Stimulated activated CD4-positive, alpha-beta T cell treated with anti-CD3 and anti-CD28 coated beads, Interleukin-4, amount 100 ng/mL, for 4 hours (primary cell): ENCODE measurements at places on chromosomes 11 and 22.

DNA sequence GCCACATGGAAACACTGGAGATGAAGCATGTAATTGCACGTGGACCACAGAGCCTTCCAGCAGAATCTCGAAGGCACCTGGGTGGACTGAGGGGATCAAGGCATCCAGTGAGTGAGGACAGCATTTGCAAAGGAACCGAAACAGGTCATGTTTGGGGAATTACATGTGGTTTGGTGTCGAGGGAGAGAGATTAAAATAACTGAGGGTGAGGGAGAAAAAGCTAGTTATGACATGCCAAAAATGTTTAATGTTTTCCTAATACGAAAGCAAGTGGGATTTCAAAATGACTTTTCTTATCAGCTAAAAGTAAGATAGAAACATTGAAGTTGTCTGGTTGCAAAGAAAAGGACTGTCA lies 157.1 kb downstream of the BLID start:
- no peak for DNase-seq

GRCh38 chr22:41560095-41560471 lies 727 bp upstream of the CSDC2 start:
- DNase-seq = no peak

DNA sequence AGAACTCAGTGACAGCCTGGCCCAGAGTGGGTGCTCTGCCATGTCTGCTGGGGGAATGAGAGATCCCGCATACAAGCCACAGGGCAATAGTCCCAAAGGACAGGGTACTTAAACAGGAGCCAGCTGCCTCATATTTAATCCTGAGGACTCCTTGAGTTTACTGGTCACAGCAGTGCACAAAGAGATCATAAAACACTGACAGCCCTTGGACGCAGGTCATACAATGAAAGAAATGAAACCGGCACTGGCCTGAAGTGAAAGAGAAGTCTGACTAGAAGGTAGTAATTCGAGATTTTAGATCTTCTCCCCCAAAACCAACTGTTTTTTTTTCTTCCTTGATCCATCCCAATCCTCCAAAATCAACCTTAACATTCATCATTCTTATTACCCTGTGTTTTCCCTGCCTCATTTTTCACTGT lies 299.8 kb upstream of the SYN3 start:
- no peak for DNase-seq

DNA sequence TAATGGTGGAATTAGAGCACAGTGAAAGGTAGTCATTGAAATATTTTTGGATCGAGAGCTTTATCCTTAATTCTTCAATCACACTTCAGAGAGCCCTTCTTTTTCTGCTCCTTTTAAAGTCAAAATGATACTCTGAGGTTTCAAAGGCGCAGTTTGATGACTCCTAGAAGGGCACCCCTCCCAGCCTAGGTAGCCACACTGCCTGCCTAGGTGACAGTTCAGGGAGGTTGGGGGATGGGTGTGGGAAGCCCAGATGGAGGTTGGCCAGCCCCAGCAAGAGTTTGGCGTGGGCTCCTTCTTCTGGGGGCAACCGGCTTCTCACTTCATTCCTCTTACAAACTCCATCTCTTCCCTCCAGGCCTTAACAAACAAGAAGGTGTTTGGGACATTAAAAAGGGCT lies 28.6 kb upstream of the PHF21A start:
- no peak for DNase-seq

DNA sequence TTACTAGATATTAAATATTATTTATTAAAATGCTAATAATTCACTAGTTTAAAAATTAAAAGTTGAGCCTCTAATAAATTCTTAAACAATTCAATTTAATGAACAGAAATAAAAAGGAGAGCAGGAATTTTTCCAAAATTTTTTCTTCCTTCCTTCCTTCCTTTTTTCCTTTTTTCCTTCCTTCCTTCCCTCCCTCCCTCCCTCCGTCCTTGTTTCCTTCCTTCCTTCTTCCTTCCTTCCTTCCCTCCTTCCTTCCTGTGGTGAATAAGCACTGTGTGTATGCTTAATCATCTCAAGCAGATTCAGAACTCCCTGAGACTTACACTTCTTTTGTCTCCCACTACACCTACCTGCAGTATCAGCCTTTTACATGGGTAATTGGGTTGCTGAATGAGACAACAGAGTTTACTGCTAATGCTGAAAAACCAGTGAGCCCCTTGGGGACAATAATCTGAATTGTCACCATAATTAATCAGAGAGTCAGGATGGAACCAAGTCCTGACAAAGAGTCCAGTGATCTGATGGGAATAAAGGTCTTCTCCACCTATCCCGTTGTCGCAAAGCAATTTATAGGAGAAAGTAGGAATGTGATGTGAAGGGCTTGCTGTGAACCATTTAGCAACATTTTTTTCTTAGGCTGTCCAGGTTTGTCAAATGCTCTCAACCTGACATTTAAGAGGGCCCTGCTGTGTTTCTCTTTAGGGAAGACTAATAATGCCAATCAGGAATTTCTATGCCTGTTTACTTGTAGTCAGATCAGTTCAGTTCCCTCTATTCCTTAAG lies 58.1 kb upstream of the CEP295 start:
- DNase-seq = no peak

DNA sequence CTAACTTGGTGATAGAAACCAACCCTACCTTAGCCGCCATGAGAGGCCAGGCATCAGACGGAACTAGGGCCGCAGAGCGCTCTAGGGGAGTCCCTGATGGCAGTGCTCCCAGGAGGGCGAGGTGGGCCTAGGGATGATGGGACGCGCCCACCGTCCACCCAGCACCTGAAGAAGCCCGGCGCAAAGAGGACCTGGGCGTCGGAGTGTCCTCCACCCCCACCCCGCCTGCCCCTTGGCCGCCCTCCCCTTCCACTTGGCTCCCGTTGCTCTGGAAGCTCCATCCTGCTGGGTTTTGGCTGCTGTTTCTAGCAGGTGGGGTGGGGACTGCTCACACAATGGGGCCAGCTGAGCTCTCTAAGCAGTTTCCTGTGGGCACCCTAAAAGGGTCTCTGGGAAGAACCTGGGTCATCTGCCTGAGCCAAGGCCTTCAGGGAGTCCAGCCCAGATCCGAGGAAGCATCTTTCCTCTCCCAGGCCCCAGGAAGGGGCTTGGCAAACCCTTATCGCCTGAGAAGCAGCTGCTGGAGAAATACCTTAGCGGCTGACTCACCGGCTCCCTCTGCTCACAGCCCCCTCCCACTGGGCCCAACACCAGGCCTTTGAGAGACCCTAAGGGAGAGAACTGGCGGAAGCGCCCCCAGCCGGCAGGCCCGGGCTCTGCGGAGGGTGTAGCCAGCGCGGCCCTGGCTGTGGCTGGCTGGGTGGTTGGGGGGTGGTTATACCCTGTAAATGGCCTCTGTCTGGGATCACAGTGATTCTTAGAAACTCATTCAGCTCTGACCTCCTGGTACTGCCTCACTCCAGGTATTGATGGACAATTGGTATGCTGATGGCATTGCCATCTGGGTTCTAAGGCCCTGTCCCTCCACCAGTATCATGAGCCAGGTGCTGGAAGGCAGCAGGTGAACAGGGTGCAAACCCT lies 19.3 kb downstream of the CREB3L1 start:
- no peak for DNase-seq

DNA sequence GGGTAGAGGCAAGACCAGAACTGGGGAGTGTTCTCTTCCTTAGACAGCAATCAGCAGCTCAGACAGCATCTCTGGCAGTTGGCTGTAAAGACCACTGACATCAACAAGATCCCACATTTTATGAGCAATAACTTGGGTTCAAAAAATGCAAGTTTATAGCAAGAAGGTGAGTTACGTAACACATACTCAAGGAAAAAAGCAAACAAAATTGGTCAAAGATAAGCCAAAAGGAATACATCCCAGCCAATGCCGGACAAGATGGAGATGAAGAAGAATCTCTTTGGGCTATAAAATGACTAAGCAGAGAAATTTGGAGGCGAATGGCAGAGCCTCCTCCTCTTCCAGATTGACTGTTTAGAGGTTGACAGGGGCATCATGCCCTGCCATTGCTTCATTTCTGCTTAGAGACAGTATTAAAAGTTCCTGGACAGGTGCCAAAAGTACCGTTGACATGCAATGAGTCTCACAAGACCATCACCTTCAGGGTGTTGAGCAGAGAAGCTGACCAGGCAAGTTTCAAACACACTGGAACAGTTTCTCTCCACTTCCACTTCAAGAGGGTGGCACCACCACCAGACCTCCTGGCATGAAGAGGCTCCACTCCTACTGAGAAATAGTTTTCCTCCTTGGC lies 55.9 kb downstream of the ENDOD1 start:
- no peak for DNase-seq

DNA sequence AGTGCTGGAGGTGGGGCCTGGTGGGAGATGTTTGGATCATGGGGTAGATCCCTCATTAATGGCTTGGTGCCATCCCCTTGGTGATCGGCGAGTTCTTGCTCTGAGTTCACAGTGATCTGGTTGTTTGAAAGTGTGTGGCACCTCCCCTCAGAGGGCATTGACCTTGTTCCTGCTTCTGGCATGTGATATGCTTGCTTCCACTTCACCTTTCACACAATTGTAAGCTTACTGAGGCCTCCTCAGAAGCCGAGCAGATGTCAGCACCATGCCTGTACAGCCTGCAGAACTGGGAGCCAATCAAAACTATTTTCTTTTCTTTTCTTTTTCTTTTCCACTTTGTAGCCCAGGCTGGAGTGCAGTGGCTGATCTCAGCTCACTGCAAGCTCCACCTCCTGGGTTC lies 11.0 kb upstream of the CATSPER1 start:
- no peak for DNase-seq

DNA sequence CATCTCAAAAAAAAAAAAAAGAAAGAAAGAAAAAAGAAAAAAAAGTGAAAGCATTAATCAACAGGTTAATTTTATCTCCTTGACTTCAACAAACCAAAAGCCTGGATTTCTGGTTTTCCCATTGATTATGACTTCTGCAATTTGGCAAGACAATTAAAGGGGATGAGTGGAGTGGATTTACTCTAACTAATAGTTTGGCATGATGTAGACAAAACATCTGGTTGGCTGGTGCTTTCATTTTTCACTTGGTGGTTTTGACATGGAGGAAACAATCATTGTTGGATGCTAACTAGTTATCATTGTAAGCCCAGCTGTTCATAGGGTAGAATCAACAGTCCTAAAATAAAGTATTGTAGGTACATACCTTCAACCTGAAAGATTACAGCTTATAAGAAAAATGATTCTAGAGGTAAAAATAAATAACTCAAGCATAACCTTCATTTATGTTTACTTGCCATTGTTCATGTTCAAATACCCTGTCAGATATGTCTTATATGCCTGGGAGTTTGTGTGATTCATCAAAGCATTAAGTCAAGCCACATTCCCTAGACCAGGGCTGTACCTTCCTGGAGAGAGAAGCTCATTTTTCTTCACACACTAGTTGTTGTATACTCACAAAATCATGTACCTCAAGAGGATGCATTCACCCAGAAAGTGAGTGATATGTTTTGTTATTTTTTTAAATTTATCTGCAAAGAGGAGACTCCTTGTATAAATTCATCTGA lies 15.1 kb downstream of the FIBIN start:
- no peak for DNase-seq

- DNase-seq = no peak
These were observed 442.2 kb downstream of the BUD13 start for GRCh38 chr11:116330439-116331185.

DNA sequence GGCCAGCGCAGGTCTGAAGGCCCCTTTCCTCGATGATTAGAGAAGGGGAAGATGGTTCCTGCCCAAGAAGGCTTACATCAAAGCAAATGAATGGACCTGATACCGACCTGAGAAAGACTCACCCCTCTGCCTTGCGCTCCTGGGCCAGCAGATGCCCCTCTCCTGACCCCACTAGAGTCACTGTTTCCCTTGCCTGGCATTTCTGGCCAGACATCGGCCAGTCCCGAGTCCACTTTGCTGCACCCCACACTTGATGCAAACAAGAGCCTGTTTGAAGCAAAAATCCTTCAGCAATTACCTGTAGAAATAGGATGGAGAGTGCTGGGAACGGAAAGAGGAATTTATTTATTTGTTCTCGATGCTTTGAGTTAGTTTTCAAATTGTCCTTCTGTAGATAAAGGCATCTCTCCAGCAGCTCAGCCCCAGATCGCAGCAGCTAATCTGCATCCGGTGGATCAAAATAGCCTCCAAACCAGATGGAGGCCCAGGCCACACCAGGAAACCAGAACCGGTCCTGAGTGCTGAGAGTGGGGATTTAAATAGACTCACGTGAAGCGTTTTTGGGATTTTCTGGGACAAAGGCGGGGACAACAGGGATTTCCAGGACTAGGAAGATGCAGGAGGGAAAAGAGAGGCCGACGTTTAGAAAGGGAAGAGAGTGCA lies 148.6 kb downstream of the TRIM29 start:
- no peak for DNase-seq

GRCh38 chr22:32932176-32932575 lies 126.0 kb downstream of the SYN3 start:
- DNase-seq = no peak

DNA sequence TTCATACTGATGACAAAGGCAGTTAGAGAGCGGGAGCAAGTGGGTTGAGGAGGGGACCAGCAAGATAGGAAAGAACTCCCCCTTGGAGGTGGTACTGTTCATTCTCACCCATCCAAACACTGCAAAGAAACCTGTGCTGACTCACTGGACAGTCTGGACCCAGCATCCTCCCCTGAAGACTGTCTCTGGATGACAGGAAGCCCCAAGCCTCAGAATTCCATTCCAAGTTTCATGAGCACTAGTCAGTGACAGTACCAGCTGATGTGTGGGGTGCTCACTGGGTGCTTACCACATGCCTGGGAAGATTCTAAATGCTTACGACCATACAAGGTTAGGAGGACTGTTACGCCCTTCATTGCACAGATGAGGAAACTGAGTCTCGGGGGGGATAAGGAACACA lies 160.9 kb downstream of the IGLL1 start:
- DNase-seq = no peak

DNA sequence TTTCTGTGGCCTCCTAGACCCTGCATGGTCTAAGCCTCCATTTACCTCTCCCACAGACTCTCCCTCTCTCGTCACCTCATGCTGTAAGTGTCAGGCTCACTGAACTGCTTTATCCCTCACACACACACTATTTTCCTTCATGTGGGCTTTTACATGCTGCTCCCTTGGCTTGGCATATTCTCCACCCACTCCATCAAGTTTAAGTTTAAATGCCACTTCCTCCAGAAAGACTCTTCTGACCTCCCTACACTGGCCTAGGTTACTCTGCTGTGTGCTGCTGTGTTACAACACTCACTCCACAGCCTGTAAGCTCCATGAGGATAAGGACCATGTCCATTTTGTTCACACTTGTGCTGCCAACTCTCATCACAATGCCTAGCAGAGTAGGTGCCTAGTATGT lies 2.5 kb downstream of the DCHS1 start:
- no peak for DNase-seq

DNA sequence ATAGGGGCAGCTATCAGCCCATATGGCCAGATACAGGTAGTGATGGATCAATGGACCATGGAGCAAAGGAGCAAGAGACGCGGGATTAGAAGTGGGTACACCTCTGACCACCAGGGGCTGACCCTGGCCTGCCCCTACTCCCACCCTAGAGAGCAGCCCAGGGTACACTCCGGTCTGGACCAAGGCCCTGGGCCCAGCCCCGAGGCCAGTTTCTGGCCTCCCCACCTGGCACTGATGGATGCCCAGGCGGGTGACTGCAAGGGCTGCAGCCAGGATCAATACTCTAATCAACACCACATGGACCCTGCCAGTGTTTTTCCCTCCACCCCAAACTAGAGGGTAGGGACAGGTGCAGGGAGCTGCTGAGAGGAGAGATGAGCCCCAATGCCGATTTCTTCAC lies 74.1 kb upstream of the NECTIN1 start:
- DNase-seq = no peak

GRCh38 chr11:2974272-2974671 lies 17.9 kb downstream of the NAP1L4 start:
- no peak for DNase-seq
